ENCODE measurements at places on chromosomes 2 and 18.

- no peak for DNase-seq
Observed at GRCh38 chr2:225244933-225245332, 154.6 kb upstream of the NYAP2 start.

DNA sequence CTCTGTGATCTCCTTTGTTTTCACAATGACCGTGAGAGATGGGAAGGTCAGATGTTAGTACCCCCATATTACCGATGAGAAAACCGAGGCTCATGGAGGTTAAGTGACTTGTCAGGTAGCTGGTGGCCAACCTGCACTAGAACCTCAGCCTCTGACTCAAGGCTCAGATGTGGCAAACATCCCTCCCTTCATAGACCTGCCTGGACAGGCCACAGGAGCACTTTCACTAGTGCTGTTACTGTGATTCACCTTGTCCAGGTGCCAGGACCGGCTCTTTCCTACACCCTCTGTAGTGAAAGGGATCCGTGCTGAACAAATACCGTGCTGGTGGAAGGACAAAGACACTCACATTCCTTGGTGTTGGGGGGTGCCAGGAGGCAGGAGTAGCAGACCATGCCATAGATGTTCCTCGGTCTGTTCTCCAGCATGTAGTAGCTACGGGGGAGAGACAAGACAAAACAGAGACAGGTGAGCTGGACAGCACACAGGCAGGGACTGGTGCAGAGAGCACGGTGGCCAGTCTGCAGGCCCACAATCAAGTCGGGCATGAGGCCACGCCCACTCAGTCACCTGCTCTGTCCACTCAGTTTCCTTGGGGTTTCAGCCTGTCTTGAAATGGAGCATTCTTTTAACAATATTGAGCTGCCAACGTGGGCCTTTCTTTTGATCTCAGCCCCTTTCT is 65.9 kb downstream of the EDAR start:
- no peak for DNase-seq

- DNase-seq = no peak
Observed at GRCh38 chr2:221529177-221529942, 42.7 kb downstream of the EPHA4 start.

DNA sequence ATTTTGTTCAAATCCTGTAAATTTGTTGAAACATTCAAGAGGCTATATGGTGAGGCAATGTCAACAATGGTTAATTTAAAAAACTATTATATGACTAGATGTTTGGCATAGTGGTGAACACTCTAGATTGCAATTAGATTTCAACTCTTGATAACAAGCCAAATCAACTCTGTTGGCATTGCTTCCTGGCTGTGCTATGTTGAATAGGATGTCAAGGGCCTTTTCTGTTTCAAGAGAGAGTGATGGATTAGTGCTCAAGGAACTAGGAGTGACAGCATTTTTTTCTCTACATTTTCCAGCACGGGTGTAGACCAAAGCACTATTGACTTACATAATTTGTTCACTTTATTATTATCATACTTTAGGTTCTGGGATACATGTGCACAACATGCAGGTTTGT is 172.4 kb upstream of the KCNH7 start:
- DNase-seq = no peak

DNA sequence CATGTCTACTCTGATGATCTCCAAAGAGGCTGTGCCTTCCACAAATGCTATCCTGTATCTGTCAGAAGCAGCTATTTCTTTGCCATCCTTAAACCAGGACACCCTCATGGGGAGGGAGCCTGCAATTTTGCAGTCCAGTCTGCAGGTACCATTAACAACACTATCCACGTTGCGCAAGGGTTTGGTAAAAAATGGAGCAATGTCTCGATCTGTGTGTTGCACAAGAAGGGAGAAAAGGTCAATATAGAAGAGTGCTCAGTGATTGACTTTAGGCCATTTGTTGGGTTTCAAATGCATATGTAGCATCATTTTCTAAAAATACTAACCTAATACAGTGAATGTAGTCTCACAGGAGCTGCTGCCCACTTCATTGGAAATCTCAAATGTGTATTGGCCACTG is 74.3 kb downstream of the TTN start:
- DNase-seq = no peak

DNA sequence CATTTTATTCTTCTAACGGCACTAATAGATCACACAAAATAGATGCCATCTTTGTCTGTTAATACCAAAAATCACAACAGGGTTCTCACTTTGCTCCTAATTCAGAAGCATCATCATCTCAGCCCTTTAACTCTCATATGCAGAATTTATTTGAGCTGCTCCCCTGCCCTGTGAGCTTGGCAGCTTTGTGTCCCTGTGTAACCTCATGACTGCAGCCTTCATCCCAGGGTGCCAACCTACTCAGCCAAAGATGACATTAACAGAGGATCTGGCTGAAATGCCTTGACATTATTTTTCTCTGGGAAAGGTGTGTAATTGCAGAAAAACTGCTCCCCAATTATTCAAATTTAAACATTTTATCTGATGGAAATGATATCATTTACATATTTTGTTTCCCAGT is 319.4 kb downstream of the NRXN1 start:
- no peak for DNase-seq

- peak; percentile 65 for DNase-seq
Observed at GRCh38 chr2:200305797-200306195, 697 bp upstream of the SPATS2L start.

- no peak for DNase-seq
Observed at GRCh38 chr2:239302083-239302807, 98.6 kb downstream of the HDAC4 start.

- DNase-seq = no peak
Observed at GRCh38 chr18:70920840-70921374, 632.1 kb downstream of the SOCS6 start.

GRCh38 chr2:26559556-26559955 is 81.6 kb downstream of the CIB4 start:
- DNase-seq = no peak

GRCh38 chr2:140863713-140864112 is 1267.1 kb downstream of the LRP1B start:
- DNase-seq = peak; percentile 62

- no peak for DNase-seq
Observed at GRCh38 chr2:52931660-52932059, 835.9 kb upstream of the CHAC2 start.

DNA sequence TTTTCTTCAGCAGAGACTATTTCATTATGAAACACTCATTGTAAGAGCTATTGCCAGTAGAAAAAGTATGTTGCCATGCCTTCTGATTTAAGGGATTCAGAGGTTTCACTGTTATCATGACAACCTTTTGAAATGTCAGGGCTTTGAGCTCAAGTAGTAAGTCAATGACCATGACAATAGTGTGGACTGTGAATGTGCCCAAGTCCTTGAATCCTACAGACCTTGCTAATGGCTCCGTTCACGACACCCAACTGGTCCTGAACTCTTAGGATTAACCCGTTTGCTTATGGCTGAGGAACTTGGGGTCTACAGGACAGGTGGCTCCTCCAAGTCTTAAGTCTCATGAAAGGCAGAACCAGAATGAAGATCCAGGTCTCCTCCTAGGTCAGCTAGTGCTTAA is 17.6 kb upstream of the KIDINS220 start:
- DNase-seq = no peak

- DNase-seq = no peak
Observed at GRCh38 chr2:76613330-76613729, 902.6 kb upstream of the GCFC2 start.

- DNase-seq = no peak
Observed at GRCh38 chr2:65979446-65979845, 455.5 kb upstream of the MEIS1 start.

DNA sequence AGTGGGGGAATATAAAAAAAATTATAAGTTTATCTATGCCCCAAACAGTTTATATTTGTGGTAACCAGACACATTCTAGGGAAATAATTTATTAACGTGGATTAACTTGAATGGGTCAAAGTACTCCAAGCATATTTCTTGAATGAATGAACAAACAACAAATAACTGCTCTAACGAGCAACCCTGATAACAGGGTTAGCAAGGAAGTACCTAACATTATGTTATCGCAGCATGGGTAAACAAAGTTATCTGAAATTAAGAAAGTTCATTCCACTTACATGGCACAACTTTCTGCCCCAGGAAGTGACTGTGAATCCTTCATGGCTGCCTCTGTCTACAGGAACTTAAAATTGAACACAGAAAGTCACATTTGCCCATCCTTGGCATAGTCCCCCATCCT is 812.9 kb upstream of the ACVR2A start:
- DNase-seq = no peak

DNA sequence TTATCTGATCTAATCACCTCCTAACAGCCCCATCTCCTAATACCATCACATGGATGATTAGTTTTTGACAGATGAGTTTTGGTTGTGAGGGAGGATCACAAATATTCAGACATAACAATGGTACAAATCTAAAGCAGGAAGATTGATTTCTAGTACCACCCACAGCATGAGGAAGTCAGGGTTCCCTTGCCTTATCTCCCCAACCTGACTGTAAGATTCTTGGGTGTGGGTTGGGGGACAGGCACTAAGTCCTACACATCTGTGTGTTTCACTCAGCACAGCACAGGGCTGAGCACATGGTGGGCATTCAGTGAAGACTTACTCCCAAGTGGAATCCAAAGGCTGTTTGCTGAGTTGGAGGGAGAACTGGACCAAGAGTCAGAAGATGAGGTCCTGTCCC is 93.8 kb upstream of the CXCR4 start:
- no peak for DNase-seq

GRCh38 chr2:70043252-70043875 is 43.9 kb upstream of the PCBP1 start:
- no peak for DNase-seq
